ENCODE measurements at places on chromosomes 3 and 15.

DNA sequence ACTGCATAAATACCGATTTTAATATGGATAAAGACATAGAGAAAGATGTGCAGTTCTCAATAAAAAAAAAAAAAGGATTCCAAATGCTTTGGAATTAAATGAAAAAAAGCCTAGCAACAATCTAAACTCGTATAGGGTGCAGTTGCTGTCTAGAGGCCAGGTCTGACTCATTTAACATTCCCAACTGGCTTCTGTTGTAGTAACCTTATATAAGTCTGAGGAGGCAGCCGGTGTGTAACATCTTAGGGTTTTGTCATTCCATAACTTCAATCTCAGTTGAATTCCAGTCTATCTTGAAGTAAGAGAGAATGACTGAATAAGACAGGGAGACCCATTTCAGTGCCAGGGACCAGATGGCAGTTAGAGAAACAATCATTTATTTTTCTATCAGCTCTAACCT is 6.5 kb downstream of the PDCD10 start:
- no peak for DNase-seq

DNA sequence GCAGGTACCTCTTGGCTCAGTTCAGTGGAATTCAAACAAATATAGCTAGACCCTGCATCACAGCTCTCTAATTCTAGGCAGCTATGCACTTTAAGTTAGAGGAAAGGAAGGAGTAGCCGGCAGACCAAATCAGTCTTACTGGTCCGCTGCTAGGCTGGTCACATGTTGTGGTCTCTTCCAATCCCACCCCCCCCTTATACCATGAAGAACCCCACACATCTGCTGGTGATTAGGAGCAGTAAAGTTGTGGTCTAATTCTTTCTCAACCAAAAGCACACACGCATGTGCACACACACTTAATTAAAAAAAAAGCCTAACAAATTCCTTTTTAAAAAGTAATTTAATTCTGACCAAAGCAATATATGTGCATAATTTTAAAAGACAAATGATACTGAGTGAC is 16.7 kb upstream of the SH3GL3 start:
- no peak for DNase-seq

- no peak for DNase-seq
Measured at GRCh38 chr15:61879219-61879618, 181.0 kb downstream of the VPS13C start.

- no peak for DNase-seq
Measured at GRCh38 chr15:48222627-48223026, 16.5 kb downstream of the SLC12A1 start.

DNA sequence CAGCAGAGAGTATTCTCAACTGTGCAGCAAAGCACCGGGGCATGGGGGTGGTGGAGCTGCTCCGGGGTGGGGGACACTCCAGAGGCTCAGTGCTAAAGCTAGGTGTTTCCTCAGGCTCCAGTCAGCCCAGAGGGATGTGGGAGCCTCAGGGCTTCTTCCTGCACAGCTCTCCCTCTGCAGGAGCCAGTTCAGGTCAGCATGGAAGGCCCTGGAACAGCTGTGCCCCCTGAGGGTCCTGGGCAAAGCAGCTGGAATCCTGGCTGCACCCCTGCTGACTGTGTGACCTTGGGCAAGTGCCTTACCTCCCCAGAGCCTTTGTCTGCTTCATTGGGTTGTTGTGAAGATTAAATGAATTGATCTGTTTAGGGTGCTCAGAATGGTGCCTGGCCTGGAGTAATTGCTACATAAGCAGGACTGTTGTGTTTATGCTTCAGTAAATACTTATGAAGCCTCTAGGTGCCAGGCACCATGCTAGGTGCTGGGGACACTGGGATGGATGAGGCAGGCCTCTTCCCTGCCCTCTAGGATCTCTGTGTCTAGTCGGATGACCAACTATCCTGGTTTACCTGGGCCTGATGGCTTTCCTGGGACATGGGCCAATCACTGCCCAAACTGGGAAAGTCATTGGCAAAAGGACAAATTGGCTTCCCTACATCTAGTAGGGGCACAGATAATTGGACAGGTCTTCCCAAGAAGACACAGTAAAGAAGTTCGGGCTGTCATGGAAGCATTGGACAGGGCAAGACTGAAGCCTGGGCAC is 64.2 kb upstream of the LCTL start:
- no peak for DNase-seq

- DNase-seq, result no peak
Measured at GRCh38 chr3:178837512-178837911, 234.1 kb downstream of the ZMAT3 start.

- DNase-seq, result peak; percentile 95
Measured at GRCh38 chr3:49553692-49554632, at the start of gene BSN. Gene BSN (plus strand): TSS chr3:49554477. CDS start chr3:49554603, 126 bp downstream.

DNA sequence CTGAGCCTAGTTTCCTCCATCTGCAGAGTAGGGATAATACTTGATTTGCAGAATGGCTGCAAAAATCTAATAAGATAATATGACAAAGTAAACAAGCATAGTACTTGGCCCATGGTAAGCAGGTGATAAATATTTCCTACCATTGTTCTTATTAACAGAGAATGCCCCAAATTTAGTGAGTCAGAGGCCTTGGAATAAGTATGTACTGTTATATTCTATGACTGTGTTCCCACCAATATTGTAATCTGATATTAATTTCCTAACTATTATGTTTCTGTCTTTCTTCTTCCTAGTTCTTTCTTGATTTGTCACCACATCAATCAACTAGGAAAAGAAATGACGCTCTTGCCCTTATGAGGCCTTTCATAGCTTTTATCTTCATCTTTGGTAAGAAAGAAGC is 178.4 kb upstream of the SLC2A2 start:
- no peak for DNase-seq

- DNase-seq, result no peak
Measured at GRCh38 chr3:44411031-44411645, 66.3 kb downstream of the ZNF445 start.

DNA sequence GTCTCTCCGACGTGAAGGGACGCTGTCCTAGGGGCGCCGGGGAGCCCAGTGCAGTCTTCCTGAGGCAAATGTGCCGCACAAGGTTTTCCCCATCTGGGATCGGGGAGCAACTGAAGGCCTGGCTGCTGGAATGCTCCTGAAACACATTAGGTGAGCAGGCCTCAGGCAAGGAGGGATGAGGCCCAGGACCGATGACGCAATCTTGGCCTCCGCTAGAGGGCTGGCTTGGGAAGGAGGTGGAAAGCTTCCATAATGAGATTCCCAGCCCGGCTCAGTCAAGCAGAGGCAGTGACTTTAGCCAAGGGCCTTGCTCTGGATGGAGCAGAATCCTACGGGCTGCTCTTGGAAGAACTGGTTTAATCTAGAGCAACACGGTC is 50.8 kb downstream of the CPN2 start:
- no peak for DNase-seq

- DNase-seq, result no peak
Measured at GRCh38 chr3:19901337-19901736, 32.7 kb downstream of the EFHB start.

- no peak for DNase-seq
Measured at GRCh38 chr3:11476735-11477144, 167.0 kb downstream of the VGLL4 start.

GRCh38 chr15:36777926-36778325 is 198.5 kb downstream of the CDIN1 start:
- DNase-seq, result no peak

DNA sequence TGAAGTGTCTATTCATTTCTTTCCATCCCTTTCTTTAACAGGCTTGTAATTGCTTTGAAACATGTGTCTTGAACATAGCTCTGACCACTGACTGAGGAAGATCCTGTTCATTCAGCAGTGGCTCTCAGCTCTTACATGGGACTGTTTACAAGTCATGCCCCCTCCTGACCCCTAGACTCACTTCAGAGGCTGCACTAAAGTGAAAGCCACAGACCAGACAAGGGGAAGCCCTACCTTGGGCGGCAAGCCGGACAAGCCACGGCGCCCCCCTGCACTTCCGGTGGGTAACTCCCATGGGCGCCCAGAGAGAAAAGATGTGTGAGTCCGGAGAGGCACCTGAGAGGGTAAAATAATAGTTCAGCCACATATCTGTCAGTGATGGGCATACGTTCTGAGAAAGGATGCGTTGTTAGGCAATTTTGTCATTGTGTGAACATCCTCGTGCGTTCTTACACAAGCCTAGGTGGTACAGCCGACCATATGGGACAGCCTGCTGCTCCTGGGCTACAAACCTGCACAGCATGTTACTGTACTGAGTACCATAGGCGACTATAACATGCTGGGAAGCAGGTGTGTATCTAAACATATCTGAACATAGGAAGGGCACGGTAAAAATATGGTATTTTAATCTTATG is 116.2 kb downstream of the CHSY1 start:
- DNase-seq, result no peak
